ENCODE measurements at places on chromosomes 6 and 20.
A peak's percentile ranks its signal among the peaks of the same experiment; 100 is the strongest.

GRCh38 chr20:46720776-46721425 is 11.5 kb downstream of the SLC2A10 start:
- no peak for DNase-seq

DNA sequence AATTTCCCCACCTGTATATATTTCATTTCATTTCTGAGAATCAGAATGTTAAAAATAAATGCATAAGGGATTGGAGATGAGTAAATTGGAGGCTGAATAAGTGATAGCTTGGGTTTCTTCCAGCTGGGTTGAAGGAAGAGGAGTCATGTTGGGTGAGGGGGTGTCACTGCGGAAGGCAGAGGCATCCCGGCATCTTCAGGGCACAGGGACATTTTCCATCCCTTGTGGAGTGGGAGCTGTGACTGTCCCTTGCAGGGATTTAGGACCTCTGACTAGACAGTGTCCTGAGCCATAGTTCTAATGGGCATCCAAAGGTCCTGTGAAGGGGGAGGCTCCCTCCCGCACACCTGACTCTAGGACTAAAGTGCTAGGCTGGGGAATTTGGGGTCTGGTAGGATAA is 2.1 kb downstream of the MCHR2 start:
- no peak for DNase-seq

- no peak for DNase-seq
These were observed 10.7 kb upstream of the ULBP3 start for GRCh38 chr6:150079604-150080003.

GRCh38 chr6:24949020-24949569 is 13.3 kb upstream of the RIPOR2 start:
- DNase-seq: no peak

GRCh38 chr20:58421497-58421850 is 32.4 kb downstream of the VAPB start:
- no peak for DNase-seq

DNA sequence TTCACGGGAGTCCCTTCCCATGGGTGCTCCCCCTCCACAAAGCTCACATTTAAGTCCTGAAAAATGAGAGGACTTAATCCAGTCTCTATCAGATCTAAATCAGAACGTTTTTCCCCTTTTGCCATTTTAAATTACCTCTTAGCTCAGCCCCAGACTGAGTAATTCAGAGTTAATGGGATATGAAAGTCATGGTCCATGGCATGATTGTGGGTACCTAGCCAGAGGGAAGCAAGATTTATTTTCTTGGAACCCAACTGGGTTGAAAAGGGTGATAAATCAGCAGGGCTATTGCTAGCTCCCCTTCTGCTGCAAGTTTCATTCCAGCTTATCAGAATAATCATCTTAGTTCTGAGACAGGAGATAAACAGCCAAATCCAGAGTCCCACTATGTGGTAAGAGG is 320.2 kb upstream of the CHD6 start:
- no peak for DNase-seq

DNA sequence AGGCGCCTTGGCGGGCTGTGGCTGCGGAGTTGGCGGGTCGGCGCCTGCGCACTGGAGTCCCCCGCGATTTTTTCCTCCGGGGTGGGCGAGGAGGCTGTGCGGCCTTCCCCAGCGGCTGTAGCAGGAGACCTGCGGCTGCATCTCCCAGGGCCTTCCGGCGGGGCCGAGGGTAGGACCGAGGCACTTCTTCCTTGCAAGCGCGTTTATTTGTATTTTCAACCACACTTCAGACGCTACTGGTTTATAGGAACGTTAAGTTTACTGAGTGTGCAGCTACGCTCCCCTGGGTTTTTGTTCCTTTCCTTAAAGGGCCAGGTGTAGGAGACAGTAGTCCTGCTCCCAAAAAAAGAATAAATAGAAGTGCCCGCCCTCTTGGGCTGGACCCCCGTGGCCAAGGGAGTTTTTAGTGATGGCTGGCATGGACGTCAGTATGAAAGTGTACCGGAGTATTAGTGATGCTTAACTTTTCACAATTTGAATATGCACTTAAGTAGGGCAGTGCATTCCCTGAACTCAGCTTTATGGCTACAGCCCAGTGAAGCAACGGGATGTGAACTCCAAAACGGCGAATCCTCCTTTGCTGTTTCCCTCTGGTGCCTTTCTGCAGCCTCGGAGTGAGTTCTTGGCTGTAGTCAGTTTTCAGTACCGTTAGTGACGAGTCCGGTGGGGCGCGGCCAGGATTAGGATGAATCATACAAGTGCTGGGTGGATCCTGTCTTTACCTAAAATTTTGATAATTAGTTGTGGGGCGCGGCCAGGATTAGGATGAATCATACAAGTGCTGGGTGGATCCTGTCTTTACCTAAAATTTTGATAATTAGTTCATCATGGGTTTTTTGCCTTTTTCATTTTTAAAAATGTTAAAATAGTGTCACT is 1.0 kb upstream of the FBXO5 start:
- DNase-seq: peak; percentile 71

- DNase-seq: no peak
These were observed 51.6 kb downstream of the FAM184A start for GRCh38 chr6:119026822-119027221.

GRCh38 chr20:20820104-20820503 is 107.7 kb upstream of the RALGAPA2 start:
- no peak for DNase-seq

DNA sequence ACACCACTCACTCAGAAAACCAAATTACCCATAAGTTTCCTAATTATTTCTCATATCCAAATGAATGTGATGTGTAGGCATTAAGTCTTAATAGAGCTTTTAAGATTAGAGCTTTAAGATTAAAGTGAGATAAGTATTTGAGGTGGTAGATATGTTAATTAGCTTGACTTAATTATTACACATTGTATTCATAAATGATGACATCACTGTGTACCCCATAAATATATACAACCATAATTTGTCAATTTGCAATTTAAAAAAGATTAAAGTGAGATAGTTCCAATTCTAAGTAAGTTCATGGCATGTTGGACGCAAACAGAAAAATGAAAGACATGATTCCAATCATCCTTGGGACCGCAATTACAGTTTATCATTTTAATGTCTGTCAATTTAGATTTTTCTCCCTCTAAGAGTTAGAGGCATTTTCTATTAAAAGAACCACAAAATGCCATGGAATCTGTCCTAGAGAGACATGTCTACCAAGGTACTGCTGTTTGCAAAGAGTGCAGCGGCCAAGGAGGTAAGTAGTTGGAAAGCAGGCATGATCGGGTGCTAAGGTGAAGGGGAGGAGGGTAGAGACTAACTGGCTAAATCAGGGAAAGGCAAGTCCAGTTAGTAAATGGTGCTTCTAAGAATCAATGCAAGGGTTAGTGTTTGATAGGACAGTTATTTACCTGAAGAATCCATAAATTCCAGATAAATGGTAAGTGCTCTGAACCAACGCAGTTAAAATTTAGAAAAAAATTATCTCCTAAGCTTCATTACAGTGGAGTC is 65.7 kb downstream of the CHD6 start:
- no peak for DNase-seq

GRCh38 chr6:3026791-3027626 is 27.3 kb downstream of the NQO2 start:
- DNase-seq: no peak

DNA sequence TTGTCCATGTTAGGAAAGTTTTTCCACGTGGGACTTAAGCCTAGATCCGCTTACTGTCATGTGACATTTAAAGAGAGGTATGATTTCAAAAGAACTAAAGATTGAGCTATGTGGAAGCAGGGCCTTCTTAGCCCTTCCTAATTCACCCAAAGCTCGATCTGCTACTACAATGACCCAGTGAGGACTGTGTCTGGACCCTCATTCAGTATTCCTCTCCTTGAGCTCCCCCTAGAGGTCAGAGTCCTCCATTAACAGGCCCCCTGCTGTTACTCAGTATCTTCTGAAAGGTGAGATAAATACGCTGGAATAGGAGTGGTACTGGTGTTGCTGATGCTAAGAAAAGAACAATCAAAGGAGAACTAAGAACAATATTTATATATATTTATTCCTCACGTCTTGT is 414.0 kb downstream of the GJA1 start:
- peak; percentile 38 for DNase-seq

DNA sequence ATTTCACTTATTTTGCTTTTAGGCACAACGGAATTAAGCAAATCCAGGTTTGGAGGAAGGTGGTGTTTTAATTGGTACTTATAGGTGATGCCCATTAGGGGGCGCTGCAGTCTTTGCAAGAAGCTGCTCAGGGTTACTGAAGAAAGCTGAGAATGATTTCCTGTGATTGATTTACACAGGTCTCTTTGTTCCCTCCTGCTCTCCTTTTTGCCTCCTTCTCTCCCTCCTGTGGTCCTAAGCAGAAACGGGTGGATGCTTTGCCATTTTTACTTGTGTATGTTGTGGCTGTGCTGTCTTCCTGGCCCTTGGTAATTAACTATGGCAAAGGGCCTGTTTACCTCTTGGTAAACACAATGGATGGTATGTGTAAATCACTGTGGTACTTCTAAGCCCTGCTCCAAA is 97.8 kb downstream of the ANKS1A start:
- peak; percentile 83 for DNase-seq

GRCh38 chr6:162697872-162698403 is 29.6 kb downstream of the PRKN start:
- DNase-seq: no peak

DNA sequence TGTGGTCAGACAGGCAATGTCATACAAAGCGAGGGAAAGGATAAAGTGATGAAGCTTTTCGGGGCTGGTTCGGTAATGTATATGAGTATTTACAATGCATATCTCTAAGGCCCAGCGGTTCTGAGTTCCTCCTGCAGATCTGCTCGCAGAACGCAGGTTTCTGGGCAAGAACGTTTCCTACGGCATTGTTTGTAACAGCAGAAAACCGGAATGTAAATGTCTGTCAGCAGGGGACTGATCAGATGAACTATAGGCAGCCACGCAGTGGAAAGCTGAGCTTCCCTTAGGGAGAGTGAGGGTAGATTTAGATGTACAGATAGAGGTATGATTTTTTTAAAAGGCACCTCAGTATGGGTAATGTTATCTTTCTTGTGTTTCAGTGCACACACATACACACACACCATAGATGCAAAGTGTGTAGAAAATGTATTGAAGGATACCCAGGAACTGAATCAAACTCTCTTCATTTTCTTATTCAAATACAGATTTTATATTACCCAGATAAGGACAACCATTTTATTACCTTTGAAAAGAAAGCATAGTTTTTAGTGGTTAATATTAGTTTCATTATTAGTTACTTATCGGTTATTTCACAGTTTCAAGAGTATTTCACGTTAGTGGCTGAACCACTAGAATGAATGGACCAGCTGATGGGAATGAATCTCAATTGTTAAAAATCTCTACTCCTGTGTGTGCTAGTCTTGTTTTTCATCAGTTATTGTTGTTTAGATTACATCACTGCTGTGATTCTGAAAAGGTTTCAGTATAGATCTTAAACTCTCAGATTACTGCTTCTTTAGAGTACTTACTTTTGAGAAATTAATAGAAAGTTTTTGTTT is 56.2 kb downstream of the SNX9 start:
- DNase-seq: no peak

GRCh38 chr6:12586721-12587480 is 129.7 kb upstream of the PHACTR1 start:
- peak; percentile 2 for DNase-seq

DNA sequence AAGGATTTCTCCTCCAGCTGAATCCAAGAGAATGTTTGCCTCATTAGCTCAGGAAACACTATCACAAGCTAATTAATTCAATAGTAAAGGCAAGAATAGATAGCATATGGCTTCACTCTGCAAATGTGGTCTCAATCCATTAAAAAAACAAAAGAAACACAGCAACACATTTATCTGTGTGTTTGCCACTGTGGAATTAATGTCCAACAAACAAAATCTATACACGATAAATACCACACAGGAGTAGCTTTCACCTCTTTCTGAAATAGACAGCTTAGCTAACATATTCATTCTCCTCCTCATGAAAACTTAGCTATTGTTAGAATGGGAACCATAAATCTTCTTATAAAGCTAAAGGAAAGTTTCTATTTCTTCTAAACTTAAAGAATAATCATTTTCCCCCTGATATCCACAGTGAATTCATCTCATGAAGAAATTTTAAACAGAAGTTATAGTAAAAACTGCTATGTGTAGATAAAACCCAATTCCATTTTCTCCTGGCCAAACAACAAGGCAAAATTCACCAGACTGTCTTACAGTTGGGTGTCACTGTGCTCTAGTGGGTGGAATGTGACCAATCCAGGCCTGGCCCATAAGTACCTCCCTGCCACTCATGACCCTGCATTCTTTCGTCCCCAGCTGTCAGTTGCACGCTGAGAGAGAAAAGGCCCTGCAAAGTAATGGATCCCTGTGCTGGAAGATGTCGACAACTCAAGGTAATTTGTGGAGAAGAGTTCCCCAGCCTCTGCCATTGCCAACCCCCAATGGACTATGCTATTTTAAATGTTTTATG is 92.9 kb upstream of the NRSN1 start:
- DNase-seq: no peak

DNA sequence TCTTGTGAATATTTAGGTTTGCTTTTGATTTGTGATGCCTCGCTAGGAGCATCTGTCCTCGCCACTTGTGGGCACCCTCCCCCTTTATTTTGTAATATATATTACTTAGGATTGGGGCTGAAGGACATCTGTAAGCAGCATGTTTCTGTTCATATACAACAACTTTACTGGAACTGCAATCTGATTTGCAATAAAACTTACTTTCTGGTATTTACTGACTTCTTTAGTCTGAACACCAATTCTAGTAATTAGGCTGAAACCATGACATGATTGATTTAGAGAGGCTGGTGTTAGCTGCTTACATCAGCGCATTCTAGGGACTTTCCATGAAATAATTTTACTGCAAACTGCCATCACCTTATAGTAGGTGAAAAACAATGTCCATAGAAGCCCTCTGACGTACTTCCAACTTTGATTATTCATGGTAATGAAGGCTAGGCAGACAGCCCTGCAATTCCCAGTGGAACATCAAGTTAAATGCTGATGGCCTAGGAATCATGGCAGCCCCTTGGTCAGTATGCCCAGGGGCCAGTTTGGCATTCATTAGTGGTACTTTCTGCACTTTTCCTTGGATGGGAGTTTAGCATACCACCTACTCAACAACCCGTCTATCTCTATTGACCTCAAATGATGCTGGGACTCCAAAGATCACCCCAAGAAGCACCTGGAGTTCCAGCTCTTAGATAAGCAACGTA is 132.9 kb upstream of the MCHR2 start:
- no peak for DNase-seq

DNA sequence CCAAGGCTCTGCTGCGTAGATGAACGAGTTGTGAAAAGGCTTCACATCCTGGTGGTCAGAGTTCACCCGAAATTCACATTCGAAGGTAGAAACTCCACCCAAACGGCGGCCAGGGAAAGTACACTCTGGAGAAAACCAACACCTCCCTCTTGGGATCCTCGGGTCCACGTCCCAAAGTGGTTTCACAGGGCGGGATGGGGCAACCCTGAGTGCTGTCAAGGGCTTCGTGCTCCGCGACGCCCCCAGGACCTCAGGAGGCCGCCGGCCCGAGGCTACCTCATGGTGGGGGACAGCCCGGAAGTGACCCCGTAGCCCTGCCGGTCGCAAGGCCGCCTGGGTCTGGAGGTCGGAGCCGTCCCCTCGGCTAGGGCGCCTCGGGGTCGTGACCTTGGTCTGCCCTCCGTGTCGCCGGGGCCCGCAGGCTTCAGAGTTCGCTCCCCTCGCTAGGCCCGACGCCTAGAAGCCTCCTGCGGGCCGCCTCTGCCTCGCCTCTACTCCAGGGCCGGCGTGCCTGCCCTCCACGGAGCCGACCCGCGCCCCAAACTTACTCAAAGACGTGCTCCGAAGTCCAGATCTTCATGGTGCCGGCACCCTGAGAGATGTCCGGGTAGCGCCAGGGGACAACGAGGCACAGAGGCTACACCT is at the start of gene PRELID3B:
Gene PRELID3B, minus strand, starts transcription at position 636 of the 645 bp plus-strand sequence. Its CDS starts 56 bp downstream, at position 580.
- DNase-seq: peak; percentile 35

GRCh38 chr6:149392535-149392934 is 7.5 kb upstream of the SUMO4 start:
- DNase-seq: no peak
